ENCODE measurements at places on chromosomes 1 and 21.

- no peak for DNase-seq
Observed at GRCh38 chr21:42200906-42201614, 17.9 kb upstream of the ABCG1 start.

DNA sequence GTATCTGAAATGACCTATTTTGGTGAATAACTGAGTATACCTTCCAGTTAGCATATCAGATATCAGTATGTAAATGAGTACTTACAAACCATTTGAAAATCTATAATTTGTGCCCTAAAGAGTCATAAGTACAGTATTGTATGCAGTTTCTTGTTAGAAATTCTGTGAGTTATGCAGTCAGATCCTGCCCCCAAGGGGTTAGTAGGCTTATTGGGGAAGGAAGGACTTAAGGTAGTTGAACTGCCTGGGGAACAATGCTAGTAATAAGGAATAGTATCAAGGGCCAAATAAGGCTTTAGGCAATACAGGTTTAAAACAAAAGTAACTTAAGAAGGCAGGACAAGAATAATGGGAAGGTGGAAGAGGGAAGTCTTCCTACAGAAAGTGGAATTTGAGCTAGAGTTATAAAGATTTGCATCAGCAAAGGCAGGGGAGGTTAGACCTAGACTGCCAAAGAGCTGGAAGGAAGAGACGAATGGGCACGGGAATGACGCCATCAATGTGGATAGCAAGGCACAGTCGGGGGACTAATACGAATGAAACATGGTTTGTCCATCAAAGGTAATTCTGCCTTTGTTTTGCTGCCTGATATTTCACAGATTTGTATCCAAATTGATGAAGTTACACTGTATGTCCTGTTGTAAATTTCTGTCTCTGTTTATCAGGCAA lies 182.9 kb upstream of the DPYD start:
- peak; percentile 96 for DNase-seq

DNA sequence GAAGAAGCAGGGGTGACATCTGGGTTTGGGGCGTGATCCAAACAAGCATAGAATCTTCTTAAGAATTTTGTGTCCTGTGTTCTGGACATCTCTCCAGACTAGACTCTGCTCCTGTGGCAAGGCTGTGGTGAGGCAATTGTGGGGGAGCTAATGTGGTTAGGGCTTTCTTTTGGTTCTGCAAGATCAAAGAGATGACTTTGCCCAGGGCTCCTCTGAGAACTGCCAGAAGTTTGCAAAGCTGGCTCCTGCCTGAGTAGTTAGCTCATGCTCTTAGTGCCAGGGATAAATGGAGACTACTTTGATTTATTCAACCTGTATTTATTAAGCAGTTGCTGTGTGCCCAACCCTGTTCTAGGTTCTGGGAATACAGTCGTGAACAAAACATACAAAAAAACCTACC lies 34.0 kb upstream of the CRNN start:
- no peak for DNase-seq

DNA sequence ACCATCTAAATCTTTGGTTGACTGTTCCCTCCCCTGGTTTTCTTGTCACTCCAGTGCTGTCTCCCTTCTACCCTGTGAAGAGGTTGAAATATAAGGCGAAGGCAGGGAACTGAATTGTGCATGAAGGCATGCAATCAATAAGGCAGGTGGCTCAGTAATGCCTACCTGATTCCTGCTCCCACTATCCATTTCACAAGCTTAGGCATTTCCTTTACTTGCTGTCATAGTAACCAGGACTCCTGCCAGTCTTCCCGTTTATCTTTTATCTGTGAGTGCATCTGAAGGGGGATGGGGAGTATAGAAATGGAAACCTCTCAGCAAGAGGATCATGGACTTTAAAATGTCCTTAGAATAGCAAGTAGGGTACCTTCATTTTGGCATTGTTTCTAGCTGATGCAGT lies 40.5 kb downstream of the MRPS6 start:
- no peak for DNase-seq

DNA sequence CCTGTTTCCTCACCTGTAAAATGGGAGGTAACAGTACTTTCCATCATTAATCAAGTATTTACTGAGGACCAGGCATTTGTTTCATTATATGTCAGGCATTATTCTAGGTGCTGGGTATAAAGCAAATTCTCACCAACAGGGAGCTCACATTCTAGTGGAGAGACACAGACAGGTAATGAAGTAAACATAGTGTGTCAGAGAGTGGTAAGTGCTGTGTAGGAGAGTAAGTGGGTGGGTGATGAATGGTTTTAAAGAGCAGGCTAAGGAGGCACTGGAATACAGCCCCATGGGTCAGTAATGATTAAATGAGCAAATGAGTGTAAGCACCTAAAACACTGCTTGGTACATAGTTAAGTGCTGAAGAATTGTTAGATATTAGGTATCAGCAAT lies 60.4 kb downstream of the DNTTIP2 start:
- DNase-seq, result no peak

DNA sequence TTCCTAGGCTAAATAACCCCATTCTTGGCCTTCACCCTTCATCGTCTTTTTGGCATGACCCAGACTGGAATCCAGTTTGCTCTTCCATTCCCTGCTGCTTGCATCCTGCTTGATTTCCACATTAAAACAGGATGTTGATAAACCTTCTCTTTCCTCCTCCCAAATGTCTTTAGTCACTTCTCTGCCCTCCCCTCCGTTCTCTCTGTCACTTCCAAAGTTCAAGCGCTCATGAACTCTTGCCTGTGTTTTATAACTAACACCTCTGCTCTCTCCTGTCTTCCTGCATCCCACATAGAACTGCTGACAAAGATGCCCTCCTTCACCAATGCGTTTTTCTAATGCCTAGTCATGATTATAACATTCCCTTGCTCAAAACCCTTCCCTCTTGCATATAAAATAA lies 65.6 kb upstream of the SLC44A3 start:
- no peak for DNase-seq

DNA sequence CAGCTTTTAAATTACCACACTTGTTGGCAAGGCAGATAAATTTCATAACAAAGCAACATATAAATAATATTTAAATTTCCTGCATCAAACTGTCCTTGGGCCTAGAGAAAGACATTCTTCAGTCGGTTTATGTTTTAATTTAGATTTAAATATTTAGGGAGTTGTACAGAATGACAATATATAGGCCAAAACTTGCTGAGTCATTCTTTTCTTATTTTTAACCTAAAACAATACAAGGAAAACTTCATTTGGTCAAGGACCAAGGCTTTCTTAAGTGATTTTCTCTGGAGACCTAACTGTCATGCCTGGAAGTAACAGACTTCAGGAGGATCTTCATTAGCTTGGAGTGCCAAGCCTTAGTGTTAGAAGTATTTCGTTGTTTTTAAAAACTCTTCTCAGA lies 5.6 kb downstream of the MAP10 start:
- no peak for DNase-seq
